Ascending aorta (tissue), 2 donors: ENCODE measurements at places on chromosomes 1 and 21.

GRCh38 chr1:175479521-175480342 is 263.7 kb downstream of the TNR start:
- DNase-seq = no peak
- H3K27me3 ChIP-seq = no peaks in the 10 kb centered on the region
- no peak overlapping the region for H3K27ac ChIP-seq
- H3K36me3 ChIP-seq = no peaks in the 10 kb centered on the region

DNA sequence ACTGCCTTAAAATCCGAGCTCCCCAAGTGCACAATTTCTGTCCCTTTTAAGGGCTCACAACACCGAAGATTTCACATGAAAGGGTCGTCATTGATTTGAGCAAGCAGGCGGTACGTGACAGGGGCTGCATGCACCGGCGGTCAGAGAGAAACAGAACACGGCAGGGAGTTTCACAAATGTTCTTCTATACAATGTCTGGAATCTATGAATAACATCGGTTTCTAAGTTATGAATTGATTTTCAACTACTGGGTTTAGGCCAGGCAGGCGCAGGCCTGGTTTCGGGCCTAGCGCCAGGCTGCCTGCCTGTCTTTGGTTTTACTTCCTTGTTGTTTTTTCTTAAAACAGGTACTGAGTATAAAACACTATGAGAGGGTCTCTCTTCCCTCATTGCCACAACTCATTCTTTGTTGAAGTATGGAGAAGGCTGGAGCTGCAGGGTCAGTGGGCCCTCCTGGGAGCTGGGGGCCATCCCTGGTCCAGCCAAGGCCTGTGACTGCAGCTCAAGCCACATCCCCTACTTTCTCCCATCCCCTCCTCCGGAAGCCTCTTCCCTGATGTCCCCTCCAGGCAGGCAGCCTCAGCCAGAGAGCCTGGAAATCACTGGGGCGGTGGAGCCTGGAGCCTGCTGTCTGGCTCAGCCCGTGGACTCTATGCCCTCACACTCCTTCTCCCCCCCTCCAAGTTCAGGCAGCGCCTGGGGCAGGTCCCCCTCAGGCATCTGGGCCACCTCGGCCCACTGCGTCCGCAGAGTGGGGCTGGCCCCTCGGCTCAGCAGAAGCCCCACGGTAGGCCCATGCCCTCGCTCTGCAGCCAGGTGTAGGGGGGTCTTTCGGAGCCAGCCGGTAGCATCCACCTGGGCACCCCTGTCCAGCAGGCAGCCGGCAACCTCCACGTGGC is 2.4 kb downstream of the ANKRD65 start:
- H3K36me3 ChIP-seq = no peaks in the 10 kb centered on the region
- DNase-seq = no peak
- H3K27ac ChIP-seq = no peak overlapping the region
- H3K4me1 ChIP-seq = no peaks in the 10 kb centered on the region
- no peaks in the 10 kb centered on the region for H3K27me3 ChIP-seq

GRCh38 chr21:27168084-27168483 is 201.2 kb upstream of the ADAMTS5 start:
- no peak overlapping the region for H3K27ac ChIP-seq
- no peaks in the 10 kb centered on the region for H3K36me3 ChIP-seq
- no peaks in the 10 kb centered on the region for H3K4me1 ChIP-seq

- H3K27ac ChIP-seq = peak overlapping the region; percentile 99
- H3K27me3 ChIP-seq = no peaks in the 10 kb centered on the region
- H3K4me3 ChIP-seq = peak overlapping the region; percentile 96
- DNase-seq = peak; percentile 65
Observed at GRCh38 chr1:19484338-19484797, 971 bp downstream of the CAPZB start.

DNA sequence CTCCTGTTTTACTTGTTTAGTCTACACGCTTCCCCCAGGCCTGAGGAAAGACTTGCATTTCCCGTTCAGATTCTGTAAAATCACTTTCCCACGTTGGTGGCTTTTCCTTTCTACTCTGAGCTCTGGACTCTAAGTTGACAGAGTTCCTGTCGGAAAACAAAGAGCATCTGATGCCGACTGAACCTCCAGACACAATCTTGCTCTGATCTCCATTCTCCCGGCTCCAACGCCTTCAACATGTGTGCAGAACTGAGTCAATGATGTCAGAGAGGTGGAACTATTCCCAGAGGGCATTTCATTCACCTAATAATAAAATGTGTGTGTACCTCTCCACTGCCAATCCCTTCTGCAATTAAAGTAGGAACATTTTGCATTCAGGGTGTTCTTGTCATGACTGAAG is 147.7 kb downstream of the MIS18A start:
- H3K4me1 ChIP-seq = peaks cover 8% of the 10 kb centered on the region
- H3K4me3 ChIP-seq = no peak overlapping the region
- no peak overlapping the region for H3K27ac ChIP-seq
- no peaks in the 10 kb centered on the region for H3K27me3 ChIP-seq

GRCh38 chr1:179866616-179867015 is 11.0 kb downstream of the TOR1AIP2 start:
- no peaks in the 10 kb centered on the region for H3K4me1 ChIP-seq
- H3K27ac ChIP-seq = no peak overlapping the region
- no peak for DNase-seq
- H3K36me3 ChIP-seq = peaks cover 34% of the 10 kb centered on the region
- no peaks in the 10 kb centered on the region for H3K27me3 ChIP-seq

- H3K4me3 ChIP-seq = no peak overlapping the region
- DNase-seq = no peak
- no peaks in the 10 kb centered on the region for H3K27me3 ChIP-seq
- H3K4me1 ChIP-seq = no peaks in the 10 kb centered on the region
Observed at GRCh38 chr1:76857138-76857537, 10.1 kb upstream of the ST6GALNAC5 start.

- H3K27me3 ChIP-seq = no peaks in the 10 kb centered on the region
- peaks cover 4% of the 10 kb centered on the region for H3K4me1 ChIP-seq
- H3K4me3 ChIP-seq = no peak overlapping the region
- no peak overlapping the region for H3K27ac ChIP-seq
- DNase-seq = no peak
Observed at GRCh38 chr1:12132078-12132477, 34.7 kb upstream of the TNFRSF1B start.

GRCh38 chr21:31559368-31560119 is 99.9 kb upstream of the SOD1 start:
- no peaks in the 10 kb centered on the region for H3K36me3 ChIP-seq
- H3K4me1 ChIP-seq = no peaks in the 10 kb centered on the region
- DNase-seq = peak; percentile 27
- H3K27me3 ChIP-seq = no peaks in the 10 kb centered on the region

DNA sequence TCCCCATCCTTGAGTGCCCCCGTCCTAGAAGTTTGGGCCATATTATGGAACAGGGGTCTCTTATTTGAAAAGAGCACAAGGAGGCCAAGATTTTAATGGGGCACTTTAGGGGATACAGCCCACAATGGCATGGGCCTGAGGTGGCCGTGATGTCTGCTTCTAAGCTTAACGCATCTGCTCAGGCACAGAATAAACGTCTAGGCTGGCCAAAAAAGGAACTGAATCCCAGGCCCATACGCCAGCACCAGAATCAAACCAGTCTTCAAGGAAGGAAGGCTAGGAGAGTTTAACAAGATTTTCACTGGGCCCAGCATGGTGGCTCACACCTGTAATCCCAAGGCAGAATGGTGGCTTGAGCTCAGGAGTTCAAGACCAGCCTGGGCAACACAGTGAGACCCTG is 9.2 kb upstream of the SARS1 start:
- no peak overlapping the region for H3K27ac ChIP-seq
- H3K4me3 ChIP-seq = no peak overlapping the region
- DNase-seq = no peak
- no peaks in the 10 kb centered on the region for H3K27me3 ChIP-seq

DNA sequence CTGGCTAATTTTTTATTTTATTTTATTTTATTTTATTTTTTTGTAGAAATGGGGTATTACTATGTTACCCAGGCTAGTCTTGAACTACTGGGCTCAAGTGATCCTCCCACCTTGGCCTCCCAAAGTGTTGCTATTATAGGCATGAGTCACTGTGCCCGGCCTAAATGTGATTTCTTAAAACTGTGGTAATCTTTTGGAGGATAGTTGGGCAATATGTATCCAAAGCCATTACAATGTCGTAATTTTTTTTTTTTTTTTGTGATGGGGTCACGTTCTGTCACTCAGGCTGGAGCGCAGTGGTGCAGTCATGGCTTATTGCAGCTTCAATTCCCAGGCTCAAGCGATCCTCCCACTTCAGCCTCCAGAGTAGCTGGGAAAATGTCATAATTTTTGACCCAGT is 14.2 kb downstream of the ETV3L start:
- no peak for DNase-seq
- peaks cover 2% of the 10 kb centered on the region for H3K4me1 ChIP-seq
- no peak overlapping the region for H3K4me3 ChIP-seq
- no peak overlapping the region for H3K27ac ChIP-seq
- H3K27me3 ChIP-seq = no peaks in the 10 kb centered on the region

DNA sequence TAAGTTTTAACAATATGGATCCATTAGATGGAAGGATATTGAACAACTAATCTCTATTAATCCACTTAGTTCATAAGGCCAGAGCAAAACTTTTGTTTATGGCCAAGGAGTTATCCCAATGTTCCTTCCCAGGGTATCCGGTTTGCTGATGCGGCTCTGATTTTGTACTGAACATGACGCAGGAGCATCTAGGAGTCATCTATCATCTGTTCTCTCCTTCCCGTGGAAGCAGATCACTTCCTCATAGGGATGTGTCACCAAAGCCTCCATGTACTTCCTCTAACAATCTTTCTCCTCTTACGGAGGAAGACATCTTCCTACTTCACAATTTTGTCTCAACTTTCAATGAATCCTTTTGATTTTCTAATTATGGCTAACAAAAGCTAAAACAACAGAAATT is 206.6 kb downstream of the APP start:
- no peak for DNase-seq
- H3K27ac ChIP-seq = peak overlapping the region; percentile 59
- no peaks in the 10 kb centered on the region for H3K36me3 ChIP-seq
- H3K27me3 ChIP-seq = no peaks in the 10 kb centered on the region
- H3K4me1 ChIP-seq = peaks cover 3% of the 10 kb centered on the region

GRCh38 chr1:23563003-23563402 is 3.7 kb upstream of the ID3 start:
- DNase-seq = no peak
- peak overlapping the region; percentile 92 for H3K27ac ChIP-seq
- peaks cover 8% of the 10 kb centered on the region for H3K36me3 ChIP-seq
- H3K4me3 ChIP-seq = peak overlapping the region; percentile 8
- H3K4me1 ChIP-seq = peaks cover 21% of the 10 kb centered on the region

GRCh38 chr1:70809069-70809468 is 238.5 kb downstream of the PTGER3 start:
- no peaks in the 10 kb centered on the region for H3K36me3 ChIP-seq
- no peaks in the 10 kb centered on the region for H3K27me3 ChIP-seq
- no peaks in the 10 kb centered on the region for H3K4me1 ChIP-seq
- no peak overlapping the region for H3K27ac ChIP-seq
- no peak for DNase-seq

DNA sequence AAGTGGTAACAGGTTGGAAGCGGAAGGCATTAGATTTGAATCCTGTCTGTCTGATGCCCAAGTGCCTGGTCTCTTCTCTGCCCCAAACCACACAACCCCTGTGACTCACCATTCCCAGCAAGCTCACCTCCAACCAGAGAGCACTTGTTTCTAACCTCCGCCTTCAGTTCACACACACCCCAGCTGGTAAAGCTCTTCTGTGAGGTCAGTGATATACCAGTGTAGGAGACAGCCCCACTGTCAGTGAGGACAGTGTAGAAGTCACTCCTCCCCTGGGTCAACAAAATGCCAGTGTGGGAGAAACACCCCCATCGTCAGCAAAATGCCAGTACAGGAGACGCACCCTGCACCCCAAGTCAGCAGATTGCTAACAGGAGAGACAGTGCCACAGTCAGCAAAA is 2.6 kb downstream of the RIMS3 start:
- H3K36me3 ChIP-seq = no peaks in the 10 kb centered on the region
- DNase-seq = no peak
- no peaks in the 10 kb centered on the region for H3K27me3 ChIP-seq
- peak overlapping the region; percentile 77 for H3K27ac ChIP-seq
- no peak overlapping the region for H3K4me3 ChIP-seq

DNA sequence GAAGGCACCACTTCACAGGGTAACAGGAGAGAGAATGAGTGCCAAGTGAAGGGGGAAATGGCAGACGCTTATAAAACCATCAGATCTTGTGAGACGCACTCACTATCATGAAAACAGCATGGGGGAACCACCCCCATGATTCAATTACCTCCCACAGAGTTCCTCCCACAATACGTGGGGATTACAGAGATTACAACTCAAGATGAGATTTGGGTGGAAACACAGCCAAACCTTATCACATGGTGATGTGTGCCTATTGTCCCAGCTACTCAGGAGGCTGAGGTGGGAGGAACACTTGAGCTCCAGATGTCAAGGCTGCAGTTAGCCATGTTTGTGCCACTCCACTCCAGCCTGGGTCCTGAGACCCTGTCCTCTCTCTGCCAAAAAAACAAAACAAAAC is 56.0 kb upstream of the DSCAM start:
- H3K27me3 ChIP-seq = no peaks in the 10 kb centered on the region
- no peak overlapping the region for H3K4me3 ChIP-seq
- no peak overlapping the region for H3K27ac ChIP-seq
- DNase-seq = no peak

- H3K4me3 ChIP-seq = peak overlapping the region; percentile 100
- peaks cover 10% of the 10 kb centered on the region for H3K4me1 ChIP-seq
- peak; percentile 66 for DNase-seq
- no peaks in the 10 kb centered on the region for H3K27me3 ChIP-seq
Observed at GRCh38 chr1:150233359-150234308, 2.3 kb downstream of the ANP32E start.

- H3K4me3 ChIP-seq = no peak overlapping the region
- H3K36me3 ChIP-seq = no peaks in the 10 kb centered on the region
- H3K4me1 ChIP-seq = no peaks in the 10 kb centered on the region
- DNase-seq = no peak
- H3K27me3 ChIP-seq = no peaks in the 10 kb centered on the region
- no peak overlapping the region for H3K27ac ChIP-seq
Observed at GRCh38 chr1:186299570-186299969, 75.5 kb downstream of the TPR start.

- H3K4me1 ChIP-seq = peaks cover 50% of the 10 kb centered on the region
- no peaks in the 10 kb centered on the region for H3K36me3 ChIP-seq
- no peak overlapping the region for H3K4me3 ChIP-seq
Observed at GRCh38 chr1:10679496-10680220, 116.8 kb downstream of the CASZ1 start.

GRCh38 chr1:26274801-26275425 is 5.0 kb upstream of the SH3BGRL3 start:
- H3K27ac ChIP-seq = peak overlapping the region; percentile 99
- H3K36me3 ChIP-seq = no peaks in the 10 kb centered on the region
- peaks cover 37% of the 10 kb centered on the region for H3K4me1 ChIP-seq
- H3K27me3 ChIP-seq = no peaks in the 10 kb centered on the region
- no peak for DNase-seq
